HFFc6 (cell line): ENCODE measurements at places on chromosomes 11 and 22. TPM values are rescaled to one million over a fixed set of nuclear protein-coding genes. Genes with fewer than 3 reads are reported as not detected.

GRCh38 chr11:13215149-13215548, 62.4 kb upstream of the BMAL1 start:
- peak overlapping the region; percentile 57; the same call in 1 of the 2 replicates for H3K4me3 ChIP-seq
- DNase-seq: peak; percentile 71
- peaks cover 20% of the 10 kb centered on the region for H3K4me1 ChIP-seq

- no peaks in the 10 kb centered on the region for H3K36me3 ChIP-seq
- H3K27me3 ChIP-seq: peaks cover 3% of the 10 kb centered on the region
- no peak overlapping the region for H3K4me3 ChIP-seq
- peaks cover 28% of the 10 kb centered on the region for H3K4me1 ChIP-seq
- no peak for DNase-seq
- H3K27ac ChIP-seq: no peak overlapping the region
These were observed 77.4 kb downstream of the FAM168A start for GRCh38 chr11:73520353-73521061.

Gene MS4A15
- not detected in 3 replicates for total RNA-seq

Gene SLC43A1
- 3.6 to 4.7 TPM (median 4.2 TPM) in 3 replicates for total RNA-seq

Gene PGA5
- total RNA-seq: not detected in 3 replicates
